ENCODE measurements at places on chromosomes 4 and X.

DNA sequence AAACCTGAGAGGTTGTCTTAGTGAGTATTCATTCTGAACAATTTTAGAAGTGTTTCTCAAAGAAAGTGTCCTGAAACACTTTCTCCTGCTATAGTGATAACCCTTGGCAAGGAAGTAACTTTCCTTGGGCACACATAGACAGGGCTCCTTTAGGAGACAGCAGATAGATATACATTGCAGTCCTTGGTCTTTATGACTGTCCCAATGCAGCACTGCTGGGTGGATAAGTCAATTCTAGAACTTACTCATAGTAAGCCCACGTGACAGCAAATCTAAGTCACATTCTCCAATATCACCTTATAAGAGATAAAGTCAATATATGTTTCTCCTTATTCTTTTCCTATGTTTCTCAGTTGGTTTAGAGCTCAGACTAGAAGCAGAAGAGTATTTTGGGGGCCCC, 46.7 kb downstream of the GPRASP3 start:
- no peak for DNase-seq

DNA sequence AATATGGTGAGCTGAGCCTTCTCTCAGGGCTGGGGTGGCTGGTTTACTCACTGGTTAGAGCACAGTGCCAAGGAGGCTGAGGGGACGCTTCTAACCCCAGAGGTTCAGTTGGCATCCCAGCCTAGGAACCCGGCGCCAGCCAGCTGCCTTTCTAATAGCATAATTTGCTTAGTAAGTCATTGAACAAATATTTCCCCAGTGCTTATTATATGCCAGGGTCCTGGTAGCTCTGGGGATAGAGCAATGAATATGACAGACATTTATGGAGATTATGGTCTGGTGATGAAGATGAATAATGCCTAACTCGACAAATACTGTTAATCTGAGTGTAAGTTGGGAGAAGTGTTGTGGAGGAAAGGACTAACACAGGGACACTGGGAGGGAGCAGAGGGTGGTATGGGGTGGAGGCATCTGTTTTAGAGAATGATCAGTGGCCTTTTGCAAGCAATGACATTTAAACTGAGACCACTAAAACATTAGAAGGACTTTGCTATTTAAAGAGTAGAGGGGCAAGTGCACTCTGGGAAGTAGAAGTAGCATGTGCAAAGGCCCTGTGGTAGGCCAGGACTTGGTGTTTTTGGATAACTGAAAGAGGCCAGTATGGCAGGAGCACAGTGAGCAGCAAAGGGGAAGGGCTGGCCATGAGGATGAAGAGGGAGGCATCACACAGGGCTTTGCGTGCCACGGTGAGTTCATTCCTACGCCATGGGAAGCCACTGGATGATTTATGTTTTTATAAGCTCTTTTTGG, 71.9 kb downstream of the ATG4A start:
- DNase-seq, result no peak

DNA sequence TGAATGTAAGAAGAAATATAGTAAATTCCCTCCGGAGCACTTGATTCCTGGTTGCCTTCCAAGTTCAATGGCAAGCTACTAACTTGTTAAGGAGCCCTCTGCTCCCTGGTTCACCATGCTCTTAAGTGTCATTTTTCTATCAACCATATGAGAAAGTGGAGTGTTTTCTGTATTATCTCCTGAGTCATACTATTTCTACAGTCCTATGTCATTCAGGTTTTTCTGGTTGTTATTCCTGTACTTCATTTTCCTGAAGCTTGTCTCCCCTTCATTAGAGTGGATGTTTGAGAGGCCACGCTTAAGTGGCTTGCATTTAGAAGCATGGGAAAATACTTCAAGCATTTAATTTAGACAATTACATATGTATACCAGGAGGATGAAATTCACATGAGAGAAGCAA, 14.7 kb upstream of the EPGN start:
- DNase-seq, result no peak

GRCh38 chr4:101753721-101754120, 36.8 kb upstream of the BANK1 start:
- DNase-seq, result no peak

GRCh38 chr4:171928336-171928735, 115.1 kb downstream of the GALNTL6 start:
- no peak for DNase-seq

GRCh38 chr4:163515198-163515597, 20.7 kb downstream of the TMA16 start:
- DNase-seq, result no peak

DNA sequence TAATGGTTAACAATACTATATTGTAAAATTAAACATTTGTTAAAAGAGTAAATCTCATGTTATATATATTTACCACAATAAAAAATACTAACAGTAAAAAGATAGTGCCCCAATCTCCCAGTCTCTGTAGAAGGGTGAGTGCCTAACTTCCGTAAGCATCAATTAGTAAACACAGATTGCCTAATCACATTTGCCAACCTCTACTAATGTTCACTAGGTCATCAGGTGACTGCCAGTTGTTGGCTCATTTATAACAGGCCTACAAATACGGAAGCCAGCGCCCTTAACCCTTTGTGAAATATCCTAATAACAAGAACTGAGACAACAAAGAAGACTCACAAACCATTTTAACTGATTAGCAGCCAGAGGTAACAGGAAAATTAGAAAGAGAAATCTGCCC, 345.1 kb downstream of the INPP4B start:
- DNase-seq, result no peak

- no peak for DNase-seq
Observed at GRCh38 chrX:72316408-72317110, 10.8 kb upstream of the CITED1 start.

DNA sequence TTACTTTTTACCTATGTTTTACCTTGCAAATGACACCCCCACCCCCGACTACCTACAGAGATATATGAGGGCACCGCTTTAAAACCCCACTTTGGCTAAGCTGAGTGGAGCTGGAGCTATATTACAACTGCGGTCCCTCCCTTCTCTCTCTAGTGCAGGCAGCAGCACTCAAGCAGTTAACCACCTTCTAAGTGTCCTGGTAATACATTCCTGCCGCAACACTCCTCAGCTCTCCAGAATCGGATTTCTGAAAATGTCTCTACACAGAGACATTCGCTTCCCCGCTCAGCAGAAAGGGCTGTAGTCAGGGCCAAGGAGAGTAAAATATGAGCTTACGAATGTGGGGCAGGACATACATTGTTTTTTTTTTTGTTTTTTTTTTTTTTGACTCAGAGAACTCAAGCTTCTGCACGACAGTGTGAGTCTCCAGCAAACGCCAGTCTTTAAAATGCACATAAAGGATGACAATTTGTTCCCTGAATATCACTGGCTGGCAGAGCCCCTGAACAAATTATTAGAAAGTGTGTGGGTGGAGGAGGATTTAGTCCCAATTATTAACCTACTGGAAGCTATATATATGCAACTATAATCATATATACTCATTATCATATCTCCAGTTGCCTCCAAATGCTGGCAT, 287.0 kb upstream of the TET2 start:
- no peak for DNase-seq

GRCh38 chr4:125191232-125191631, 123.5 kb upstream of the FAT4 start:
- DNase-seq, result no peak

- DNase-seq, result no peak
Observed at GRCh38 chr4:64642936-64643335, 233.7 kb upstream of the TECRL start.

- DNase-seq, result no peak
Observed at GRCh38 chrX:133607419-133608348, 192.4 kb upstream of the GPC4 start.

DNA sequence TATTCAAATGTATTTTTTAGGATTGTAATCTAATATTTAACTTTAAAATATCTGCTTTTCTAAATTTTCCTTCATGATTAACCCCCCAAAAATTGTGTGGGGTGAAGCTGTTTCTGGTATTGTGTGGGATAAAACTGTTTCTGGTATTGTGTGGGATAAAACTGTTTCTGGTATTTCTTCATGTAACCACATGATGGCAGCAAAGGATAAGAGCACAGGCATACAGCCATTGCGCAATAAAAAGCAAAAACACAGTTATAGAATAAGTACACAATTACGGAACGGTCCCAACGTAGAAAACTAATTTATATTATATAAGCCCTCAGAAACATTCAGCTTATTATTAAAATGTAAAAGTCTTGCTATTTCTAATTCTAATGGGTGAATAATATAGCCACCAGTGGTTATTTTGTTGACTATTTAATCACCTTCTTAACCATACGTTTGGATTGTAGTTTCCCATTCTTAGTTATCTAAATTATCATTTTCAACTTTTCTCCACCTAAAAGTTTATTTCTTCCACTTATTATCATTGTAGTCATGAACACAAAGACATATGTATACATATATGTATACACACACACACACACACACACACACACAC, 333.9 kb upstream of the FSTL5 start:
- DNase-seq, result no peak

DNA sequence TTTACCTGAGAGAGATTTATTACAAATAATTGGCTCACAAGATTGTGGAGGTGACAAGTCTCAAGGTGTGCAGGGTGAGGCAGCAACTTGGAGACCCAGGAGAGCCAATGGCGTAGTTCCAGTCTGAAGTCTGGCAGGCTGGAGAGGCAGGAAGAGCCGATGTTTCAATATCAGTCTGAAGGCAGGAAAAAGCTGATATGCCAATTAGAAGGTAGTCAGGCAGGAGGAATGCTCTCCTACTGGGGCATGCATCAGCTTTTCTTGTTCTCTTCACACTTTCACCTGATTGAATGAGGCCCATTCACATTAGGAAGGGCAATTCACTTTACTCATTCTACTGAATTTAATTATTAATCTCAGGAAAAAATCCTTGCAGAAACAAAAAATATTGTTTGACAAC, 1351.7 kb upstream of the ADGRL3 start:
- DNase-seq, result no peak

- no peak for DNase-seq
Observed at GRCh38 chr4:174254613-174255012, 28.9 kb downstream of the FBXO8 start.

GRCh38 chrX:10243106-10243505, 86.3 kb downstream of the CLCN4 start:
- DNase-seq, result no peak

GRCh38 chr4:19807505-19807904, 444.2 kb upstream of the SLIT2 start:
- no peak for DNase-seq

DNA sequence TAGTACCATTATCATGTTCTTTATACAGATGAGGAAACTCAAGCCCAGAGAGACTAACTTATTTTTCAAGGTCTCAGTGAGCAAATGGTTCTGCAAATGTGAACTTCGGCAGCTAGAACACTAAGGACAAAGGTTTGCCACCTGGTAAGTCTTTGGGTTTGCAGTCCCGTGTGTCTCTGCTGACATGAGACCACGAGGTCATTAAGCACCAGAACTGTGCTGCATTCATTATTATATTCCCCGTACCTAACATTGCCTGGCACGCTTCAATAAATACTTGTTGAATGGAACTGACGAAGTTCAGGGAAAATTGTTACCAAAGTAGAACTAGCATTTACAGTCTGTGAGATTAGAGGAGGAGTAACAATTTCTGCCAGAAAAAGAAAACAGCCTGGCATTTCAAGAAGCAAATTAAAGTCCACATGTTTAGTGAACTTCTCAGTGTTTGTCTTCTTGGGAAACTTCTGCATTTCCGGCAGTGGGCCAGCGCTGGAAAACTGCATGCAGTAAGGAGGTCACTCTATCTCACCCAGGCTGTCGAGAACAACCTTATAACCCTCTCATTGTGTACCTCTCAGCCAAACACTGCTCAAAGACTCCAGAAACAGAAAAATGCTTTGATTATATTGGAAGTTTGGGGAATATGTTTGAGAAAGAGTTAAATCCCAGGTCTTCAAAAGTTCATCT, 67.4 kb upstream of the CPEB2 start:
- DNase-seq, result no peak
